ENCODE measurements at places on chromosomes 13 and 19.

DNA sequence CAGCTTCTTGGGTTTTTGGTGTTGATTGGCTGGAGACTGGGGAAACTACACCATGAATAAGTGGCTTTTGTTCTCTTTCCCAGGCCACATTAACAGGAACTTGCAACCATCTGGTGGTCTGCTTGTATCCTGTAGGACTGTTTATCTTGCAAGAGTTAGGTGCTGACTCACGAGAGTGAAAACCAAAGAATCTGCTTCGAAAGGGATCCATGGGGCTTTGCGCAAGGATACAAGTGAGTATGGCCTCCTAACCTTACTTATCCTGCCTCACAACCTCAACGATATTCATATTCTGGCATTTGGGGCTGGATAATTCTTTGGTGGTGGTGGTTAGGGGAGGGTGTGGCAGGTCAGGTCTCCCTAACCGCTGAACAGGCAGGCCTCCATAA lies 4.7 kb upstream of the SIGLECL1 start:
- no peak for DNase-seq

DNA sequence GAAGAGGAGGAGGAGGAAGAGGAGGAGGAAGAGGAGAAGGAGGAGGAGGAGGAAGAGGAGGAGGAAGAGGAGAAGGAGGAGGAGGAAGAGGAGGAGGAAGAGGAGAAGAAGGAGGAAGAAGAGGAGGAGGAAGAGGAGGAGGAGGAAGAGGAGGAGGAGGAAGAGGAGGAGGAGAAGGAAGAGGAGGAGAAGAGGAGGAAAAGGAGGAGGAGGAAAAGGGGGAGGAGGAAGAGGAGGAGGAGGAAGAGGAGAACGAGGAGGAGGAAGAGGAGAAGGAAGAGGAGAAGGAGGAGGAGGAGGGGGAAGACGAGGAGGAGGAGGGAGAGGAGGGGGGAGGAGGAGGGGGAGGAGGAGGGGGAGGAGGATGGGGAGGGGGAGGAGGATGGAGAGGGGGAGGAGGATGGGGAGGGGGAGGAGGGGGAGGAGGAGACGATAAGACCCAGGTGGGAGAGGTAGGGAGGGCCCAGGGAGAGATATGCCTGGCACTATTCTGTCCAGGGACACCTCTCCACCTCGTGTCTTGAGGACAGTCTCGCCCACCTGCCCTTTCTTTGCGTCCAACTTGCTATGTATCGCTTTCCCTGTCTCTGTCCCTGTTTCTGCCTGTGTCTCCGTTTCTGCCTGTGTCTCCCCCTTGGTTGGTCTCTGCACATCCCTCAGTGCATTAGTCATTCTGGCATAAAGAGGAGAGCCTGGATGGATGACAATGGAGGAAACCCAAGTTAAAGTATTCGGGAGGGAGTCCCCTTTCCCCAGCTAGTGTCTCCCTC lies 7.1 kb upstream of the KLK5 start:
- no peak for DNase-seq

DNA sequence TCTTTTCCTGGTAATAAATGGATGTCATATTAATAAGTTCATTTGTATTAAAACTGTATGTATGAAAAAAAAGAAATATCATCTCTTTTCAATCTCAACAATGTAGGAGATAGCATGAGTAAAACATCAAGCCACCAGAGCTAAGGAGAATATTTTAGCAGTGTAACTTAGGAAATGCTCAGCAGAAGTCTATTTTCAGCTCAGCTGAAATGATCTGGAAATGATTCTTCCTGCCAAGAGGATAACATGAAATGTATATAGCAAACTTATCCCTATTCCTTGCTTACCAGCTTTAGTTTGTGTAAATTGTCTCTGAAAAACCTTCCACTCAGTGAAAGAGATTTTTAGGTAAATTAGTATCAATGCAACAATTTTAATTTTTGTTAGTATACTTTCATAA lies 1194.4 kb downstream of the SLITRK1 start:
- peak; percentile 1 for DNase-seq

DNA sequence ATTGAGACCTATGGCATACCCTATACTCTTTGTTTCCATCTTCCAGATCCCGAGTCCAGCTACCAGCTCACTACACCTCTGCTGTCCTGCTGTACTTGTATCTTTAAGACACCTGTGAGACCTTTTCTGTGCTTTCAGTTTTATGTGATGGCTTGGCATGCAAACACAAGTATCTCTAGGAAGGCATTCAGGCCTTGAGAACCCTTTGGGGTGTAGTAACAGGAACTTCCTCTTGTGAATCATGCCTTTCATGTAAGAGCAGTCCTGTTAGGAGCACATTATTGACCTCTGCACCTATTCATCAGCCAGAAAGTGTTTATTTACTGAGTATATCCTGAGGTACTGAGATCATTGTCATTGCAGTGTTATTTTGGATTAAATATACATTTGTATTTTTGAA lies 87.0 kb upstream of the HTR2A start:
- DNase-seq, result peak; percentile 72

- DNase-seq, result no peak
Measured at GRCh38 chr13:25717666-25718197, 334.1 kb downstream of the SHISA2 start.

- no peak for DNase-seq
Measured at GRCh38 chr13:106129273-106129672, 406.2 kb downstream of the EFNB2 start.

GRCh38 chr19:34480971-34481841 lies at the start of gene WTIP:
TSS of gene WTIP (plus strand) at chr19:34481758. CDS start at chr19:34481975, 217 bp downstream.
- DNase-seq, result peak; percentile 96

- DNase-seq, result no peak
Measured at GRCh38 chr19:51691584-51692428, 1.3 kb upstream of the SPACA6 start.

- no peak for DNase-seq
Measured at GRCh38 chr19:55346725-55347441, 7.2 kb downstream of the KMT5C start.

GRCh38 chr19:41997121-41997850 lies 3.3 kb upstream of the ATP1A3 start:
- DNase-seq, result peak; percentile 11

GRCh38 chr19:45863335-45863839 lies 440 bp upstream of the SYMPK start:
- no peak for DNase-seq

GRCh38 chr13:76980075-76980718 lies 11.7 kb upstream of the CLN5 start:
- peak; percentile 81 for DNase-seq

GRCh38 chr19:18097217-18097992 lies at the start of gene MAST3:
TSS of gene MAST3 (plus strand) at chr19:18097778. CDS start at chr19:18097793, 15 bp downstream.
- peak; percentile 76 for DNase-seq

DNA sequence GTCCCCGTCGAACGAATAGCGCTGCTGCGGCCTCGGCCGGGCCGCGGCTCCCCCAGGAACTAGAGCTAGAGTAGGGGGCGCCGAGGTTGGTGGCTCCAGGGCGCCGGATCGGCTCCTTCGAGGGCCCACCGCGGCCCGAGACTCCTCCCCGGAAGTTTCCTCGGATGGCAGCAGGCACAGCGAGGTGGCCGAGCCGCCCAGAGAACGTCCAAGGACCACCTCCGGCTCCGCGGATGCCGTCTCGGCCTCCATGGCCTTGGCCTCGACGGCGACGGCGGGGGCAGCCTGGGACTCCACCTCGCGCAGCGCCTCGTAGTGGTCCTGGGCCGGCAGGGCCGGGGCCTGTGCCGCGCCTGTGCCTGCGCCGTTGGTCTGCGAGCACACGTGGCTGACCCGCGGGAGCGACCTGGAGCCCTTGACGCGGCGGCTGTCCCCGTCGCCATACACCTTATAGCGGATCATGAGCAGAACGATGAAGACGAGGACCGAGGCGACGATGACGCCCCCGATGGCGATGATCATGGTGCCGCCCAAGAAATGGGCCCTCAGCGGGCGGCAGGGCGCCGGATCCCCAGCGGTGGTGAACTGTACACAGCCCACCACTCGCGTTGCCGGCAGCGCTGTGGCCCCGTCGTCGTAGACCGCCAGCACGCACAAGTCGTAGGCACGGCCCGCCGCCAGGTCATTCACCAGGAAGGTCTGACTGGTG lies 11.8 kb downstream of the IFNL1 start:
- DNase-seq, result no peak

DNA sequence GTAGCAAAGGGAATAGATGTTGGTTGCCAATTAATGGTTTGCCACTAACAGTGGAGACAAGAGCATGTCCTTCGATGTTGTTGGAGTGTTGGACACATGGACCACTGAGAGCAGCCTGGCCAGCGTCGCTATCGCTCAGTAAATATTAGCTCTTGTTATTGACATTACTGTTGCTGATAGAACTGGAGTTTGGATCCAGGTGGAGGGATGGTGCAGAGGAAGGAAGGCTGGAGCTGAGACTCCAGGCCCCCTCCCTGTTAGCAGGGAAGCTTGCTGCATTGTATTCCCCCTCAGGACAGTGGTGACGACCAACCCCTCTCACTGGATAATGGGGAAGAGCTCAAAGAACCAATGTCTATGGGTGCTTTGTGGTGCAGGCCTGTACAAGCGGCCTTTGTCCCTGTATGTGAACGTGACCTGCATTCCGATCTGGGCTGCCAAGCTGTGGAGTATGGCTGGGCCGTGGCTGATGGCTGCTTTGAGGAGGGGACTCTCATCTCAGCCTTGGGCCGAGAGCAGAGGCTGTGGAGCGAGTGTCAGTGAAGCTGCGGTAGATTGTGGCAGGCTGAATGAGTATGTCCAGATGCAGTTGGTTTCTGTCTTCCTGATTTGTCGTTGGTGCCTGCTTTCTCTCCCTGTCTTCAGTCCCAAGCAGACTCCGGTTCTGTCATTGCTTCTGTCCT lies 7.0 kb downstream of the CLASRP start:
- DNase-seq, result no peak

DNA sequence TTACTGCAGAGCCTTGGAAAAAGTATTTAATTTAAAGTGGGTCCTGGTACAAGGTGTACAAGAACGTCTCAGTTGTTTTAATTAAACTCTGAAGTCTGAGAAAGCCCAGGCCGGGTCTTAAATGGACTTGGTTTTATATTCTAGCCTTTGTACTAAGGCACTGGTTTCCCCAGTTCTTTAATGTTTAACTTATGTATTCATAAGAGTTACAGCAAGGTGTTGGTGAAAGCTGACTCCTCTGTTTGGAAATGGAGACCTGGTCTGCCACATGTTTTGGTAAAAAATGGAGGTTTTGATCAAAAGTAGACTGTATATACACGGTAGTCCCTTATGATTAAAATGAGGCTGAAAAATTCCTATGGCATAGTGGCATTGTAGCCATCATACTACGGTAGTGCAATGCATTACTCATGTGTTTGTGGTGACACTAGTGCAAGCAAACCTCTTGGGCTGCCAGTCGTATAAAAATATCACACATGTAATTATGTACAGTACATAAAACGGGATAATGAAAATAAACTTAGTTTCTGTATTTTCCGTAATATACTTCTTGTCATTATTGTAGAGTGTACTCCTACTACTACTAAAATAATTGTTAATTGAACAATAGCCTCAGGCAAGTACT lies 883.4 kb upstream of the SPRY2 start:
- DNase-seq, result no peak

- DNase-seq, result no peak
Measured at GRCh38 chr13:97185291-97185690, 36.8 kb upstream of the MBNL2 start.

DNA sequence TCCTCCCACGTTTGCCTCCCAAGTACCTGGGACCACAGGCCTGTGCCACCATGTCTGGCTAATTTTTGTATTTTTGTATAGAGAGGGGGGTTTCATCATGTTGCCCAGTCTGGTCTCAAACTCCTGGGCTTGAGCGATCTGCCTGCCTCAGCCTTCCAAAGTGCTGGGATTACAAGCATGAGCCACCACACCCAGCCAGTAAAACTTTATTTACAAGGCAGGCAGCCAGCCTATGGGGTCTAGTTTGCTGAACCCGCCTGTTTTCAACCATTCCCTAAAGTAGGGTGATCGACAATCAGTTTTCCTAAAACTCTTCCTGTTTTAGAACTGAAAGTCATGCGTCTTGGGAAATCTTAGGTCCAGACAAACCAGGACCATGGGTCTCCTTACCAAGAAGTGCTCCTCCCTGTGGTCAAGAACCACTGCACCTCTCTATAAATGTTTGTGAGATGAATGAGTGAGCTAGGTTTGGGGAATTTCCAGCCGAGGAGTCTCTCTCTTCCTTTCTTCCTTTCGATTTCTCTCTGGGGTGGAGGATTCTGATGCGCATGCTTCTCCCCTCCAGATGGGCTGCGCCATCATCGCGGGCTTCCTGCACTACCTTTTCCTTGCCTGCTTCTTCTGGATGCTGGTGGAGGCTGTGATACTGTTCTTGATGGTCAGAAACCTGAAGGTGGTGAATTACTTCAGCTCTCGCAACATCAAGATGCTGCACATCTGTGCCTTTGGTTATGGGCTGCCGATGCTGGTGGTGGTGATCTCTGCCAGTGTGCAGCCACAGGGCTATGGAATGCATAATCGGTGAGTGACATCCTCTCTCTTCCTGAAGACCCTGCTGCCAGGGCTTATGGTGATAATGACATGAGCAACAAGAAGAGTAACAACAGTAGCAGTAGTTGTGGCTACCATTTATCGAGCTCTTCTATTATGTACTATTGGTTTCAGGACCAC lies 38.7 kb downstream of the ADGRE1 start:
- DNase-seq, result no peak

DNA sequence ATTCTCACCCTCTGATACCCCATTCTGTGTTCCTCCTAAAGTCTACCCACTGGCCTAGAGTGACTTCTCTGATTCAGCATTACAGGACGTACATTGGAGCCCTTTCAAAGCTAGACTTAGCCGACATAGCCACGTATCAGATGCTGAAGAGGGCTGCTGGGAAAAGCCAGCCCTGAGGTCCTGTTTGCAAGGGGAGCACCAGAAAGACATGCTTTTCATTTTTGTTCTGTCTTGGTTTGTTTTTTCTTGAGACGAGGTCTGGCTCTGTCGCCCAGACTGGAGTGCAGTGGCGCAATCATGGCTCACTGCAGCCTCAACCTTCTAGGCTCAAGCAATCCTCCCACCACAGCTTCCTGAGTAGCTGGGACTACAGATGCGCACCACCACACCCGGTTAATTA lies 6.3 kb upstream of the ZSWIM4 start:
- DNase-seq, result peak; percentile 60

DNA sequence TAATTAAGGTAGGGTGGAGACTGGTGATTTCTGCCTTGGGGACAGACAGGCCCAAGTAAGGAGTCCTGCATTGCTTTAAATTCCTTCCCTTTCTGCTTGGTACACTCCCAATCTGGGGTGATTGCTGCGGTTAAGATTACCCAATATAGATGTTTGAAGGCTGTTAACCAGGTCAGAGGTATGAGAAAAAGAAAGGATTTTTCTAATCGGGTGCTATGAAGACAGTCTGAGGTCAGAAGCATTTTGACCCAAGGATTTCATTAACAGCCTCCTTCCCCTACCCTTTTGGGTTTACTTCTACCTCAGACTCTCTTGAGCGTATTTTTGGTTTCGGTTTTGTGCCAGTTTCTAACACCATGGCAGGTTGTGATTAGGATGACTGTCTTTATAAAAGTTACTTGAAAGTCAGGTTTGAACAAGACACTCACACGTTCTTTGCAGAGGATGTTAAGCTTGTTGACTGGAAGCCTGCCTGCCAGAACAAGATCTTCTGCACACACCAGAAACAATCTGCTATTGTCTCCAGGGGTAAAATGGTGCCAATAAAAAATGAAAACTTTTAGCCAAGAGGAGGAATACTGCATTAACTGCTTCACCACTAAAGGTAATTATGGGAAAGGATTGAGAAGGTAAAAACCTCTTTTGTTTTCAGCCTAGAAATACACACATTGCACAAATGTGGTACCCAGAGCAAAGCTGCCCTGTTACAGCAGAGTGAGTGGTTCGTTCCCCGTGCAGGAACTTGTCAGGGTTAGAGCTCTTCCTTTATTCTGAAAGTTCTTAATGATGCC lies 108.8 kb downstream of the NDFIP2 start:
- DNase-seq, result peak; percentile 36

GRCh38 chr13:27236478-27236877 lies 14.9 kb upstream of the RPL21 start:
- no peak for DNase-seq
